ENCODE measurements at places on chromosomes 5 and 9.
A peak's percentile ranks its signal among the peaks of the same experiment; 100 is the strongest.

- DNase-seq, result no peak
These were observed 66.6 kb downstream of the SERINC5 start for GRCh38 chr5:80189201-80189600.

DNA sequence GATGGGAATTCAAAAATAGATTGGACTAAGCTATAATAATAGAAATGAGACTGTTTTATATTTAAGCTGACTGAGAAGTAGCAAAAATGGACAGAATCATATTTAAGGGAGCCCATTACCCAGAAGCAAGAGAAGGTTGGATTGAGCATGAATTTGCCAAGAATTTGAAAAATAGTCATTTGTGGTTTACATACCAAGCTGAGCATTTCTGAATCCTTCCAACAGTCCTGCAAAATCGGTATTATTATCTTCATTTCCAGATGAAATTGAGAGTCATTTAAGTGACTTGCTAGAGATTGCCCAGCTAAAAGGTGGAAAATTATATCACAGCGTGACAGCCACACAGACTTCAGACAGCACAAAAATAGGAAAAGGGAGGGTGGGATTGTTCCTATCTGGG, 48.4 kb downstream of the TNFSF15 start:
- DNase-seq, result no peak

- DNase-seq, result peak; percentile 19
These were observed 2.8 kb upstream of the PARP8 start for GRCh38 chr5:50663636-50664035.

DNA sequence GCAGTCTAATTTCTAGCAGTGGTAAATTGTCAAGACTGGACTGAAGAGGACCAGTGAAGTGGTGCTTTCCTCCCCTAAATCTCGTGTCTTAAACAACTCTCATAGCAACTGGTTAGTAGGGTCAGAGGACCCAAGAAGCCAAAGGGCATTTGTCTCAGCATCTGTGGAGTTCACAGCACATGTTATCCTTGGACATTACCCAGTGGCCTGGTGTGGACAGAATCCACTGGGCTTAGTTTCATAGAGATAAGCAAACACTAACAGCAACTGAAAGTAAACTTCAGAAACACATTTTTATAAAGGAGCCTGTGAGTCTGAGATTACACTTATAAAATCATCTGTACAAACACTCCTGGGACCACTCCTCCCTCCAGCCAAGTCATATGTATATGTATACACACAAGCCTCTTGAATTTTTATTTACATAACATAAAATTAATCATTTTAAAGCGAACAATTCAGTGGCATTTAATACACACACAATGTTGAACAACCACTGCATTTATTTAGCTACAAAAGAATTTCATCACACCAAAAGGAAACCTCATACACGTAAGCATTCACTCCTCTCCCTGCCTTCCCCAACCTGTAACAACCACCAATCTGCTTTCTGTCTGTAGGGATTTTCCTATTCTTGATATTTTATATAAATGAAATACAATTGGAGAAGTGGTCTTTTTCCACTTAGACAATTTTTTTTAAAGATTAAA, 457.8 kb downstream of the RASEF start:
- DNase-seq, result peak; percentile 17

DNA sequence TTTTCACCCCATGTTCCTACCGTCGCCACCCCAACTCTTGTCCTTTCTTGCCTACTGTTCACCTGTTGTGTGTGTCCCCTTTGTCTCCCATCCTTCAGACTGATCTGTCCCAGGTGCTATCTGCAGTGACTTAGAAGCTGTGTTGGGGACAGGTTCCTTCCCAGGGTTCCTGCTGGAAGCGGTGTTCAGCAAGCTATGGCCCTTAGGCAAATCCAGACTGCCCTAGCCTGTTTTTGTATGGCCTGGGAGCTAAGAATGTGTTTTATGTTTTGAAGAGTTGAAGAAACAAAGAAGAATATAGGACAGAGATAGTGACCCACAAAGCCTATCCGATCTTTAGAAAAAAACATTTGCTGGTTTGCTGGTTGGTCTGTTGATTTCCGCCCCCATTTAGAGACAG, 236.4 kb downstream of the GOLPH3 start:
- no peak for DNase-seq

DNA sequence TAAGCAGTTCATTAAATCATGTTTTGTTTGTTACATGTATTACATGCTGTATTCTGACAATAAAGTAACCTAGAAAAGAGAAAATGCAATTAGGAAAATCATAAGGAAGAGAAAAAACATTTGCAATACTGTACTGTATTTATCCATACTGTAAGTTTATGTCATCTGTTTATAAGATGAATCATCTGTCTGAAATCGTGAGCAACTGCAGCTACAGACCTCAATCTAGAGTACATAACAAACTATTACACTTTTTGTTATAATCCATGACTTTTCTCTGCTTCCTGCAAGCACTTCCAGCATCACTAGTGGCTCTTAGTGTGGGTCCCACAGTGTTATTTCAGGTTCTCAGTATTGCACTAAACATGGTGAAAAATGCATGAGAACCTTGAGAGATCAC, 144.4 kb upstream of the NR4A3 start:
- no peak for DNase-seq

GRCh38 chr5:121795511-121795910, 56.2 kb upstream of the FTMT start:
- DNase-seq, result no peak

DNA sequence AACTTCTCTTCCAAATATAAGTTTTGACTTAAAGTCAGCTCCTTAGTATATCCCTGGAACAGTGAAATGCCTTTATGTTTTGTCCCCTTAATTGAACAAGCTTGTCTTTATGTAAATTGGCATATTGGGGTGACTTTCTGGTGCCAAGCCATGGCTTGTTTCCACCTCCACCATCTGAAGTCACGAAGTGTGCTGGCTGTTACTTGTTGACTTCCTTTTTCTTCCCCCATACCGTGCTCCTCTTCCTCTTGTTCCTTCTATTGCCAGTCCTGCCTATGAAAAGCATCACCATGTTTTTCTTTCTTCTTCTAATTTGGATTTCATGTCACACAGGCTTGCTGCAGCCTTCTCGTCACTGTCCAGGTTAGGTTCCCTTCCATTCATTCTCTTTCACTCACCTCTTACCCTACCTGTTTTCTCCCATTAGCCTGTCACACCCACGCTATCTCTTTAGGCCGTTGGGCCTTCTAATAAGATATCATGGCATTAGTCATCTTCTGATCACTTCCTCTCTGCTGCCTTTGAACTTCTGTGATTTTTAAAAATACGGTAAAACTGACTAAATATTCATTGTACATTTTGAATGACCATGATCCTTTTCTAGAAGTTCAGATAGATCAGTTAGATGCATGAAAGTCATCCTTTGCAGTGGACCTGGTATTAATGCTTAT, 48.1 kb downstream of the IQGAP2 start:
- DNase-seq, result no peak

DNA sequence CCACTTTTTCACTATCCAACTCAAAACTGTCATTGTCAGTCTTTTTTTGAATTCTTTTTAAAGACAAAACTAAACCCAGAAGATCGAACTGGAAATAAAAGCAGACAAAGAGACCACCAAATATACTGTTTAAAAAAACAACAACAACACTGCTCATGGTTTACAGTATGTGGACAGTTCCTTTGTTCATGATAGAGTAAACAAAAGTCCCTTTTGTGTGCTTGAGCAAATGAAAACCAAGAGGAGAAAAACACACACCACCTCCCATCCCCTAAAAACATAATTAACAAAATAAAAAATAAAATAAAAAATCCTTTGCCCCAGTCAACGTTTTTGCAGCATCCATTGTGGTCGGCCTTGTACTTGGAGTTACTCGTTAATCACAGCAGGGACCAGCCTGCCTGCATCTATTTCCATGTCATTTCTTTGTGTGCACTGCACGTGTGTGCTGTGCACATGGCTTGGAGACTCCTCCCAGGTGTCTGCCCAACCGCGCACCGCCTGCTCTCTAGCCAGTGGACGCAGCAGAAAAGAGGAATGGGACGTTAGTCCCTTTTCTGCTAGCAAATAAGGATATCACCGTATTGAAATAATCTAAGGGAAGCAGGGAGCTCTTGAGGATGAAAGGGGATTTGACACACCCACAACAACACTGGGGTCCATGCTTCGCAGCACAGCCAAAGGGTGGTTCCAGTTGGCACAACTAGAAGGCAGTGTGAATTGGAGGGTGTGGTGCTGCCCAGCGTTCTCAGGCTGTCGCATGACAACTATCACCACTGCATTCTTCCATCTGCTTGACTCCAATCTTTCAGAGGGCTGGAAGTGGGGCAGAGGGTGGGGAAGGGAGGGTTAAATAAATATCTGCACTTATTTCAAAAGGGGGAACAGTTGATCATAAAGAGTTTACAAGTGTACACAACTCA, 130.0 kb downstream of the SEMA6A start:
- DNase-seq, result no peak

DNA sequence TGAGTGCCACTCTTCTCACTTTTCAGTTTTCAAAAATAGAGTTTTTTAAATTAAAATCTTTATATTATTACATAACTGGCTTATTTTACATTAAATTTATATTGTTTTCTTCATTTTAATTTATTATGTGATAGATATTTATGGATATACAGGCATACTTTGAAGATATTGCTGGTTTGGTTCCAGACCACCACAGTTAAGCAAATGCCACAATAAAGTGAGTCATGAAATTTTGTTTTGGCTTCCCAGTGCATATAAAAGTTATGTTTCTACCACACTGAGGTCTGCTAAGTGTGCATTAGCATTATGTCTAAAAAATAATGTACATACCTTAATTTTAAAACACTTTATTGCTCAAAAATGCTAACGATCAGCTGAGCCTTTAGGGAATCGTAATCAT, 47.4 kb downstream of the NDUFS4 start:
- no peak for DNase-seq
